Lung (tissue), 17 donors: ENCODE measurements at places on chromosomes 16 and 17.

DNA sequence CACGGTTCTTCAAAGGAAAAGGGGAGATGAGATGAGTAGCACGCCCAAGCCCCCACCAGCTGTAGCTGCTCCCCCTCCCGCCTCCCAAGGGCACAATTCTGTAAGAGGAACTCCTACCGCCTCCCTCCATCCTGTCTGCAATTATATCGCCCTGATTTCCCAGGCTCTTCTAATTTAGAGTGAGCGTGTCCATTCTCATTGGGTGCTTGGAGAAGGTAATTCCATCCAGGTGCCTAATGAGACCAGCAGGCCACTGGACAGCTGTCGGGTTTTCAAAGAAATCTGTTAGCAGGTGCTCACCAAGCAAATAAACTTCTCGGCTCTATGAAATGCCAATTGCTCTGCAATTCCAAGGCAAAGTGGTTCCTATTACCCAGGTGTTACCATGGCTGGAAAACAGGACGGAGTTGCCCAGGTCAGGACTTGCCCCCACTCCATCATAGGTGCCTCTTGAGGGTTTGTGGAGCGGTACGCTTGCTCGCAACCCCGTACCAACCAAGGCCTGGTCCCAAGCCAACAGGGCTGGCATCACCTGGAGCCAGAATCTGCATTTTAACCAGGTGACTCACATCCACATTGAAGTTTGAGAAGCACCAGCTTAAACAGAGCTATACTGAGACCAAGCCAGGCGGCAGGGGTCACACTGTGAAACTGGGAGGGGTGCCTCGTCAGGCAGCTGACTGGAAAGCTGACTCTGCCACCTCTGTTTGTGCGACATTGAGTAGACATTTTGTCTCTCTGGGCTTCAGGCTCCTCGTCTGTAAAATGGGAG is 16.5 kb upstream of the MEAK7 start:
- DNase-seq, result no peak

GRCh38 chr16:22050963-22051362 is 41.4 kb upstream of the VWA3A start:
- no peak for DNase-seq

GRCh38 chr17:75876190-75876937 is 2.0 kb downstream of the TRIM47 start:
- peak; percentile 11 for DNase-seq

DNA sequence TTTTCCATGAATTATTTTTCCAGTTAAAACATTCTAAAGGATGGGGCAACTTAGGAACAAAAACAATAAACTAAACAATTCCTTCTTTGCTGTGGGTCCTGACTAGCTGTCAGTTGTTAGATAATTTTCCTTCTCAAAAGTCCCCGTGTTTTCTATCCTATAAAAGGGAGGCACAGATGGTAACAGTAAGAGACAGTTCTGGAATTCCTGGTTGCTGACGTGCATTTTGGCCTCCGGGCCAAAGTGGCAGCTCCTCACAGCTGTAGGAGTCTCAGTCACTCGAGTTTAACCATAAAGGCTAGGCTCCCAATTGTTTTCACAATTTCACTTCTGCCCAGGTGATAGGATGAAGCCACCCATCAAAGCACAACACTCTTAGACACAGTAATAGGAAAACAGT is 77.0 kb upstream of the ZNF423 start:
- DNase-seq, result peak; percentile 94

DNA sequence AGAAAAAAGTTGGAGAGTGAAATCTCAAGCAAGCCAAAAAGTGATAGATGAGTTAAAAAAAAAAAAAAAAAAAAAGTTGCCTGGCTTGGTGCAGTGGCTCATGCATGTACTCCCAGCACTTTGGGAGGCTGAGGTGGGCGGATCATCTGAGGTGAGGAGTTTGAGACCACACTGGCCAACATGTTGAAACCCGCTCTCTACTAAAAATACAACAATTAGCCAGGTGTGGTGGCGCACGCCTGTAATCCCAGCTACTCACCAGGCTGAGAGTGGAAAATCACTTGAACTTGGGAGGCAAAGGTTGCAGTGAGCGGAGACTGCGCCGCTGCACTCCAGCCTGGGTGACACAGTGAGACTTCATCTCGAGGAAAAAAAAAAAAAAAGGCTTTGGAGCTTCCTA is 668.8 kb downstream of the WWOX start:
- DNase-seq, result no peak

DNA sequence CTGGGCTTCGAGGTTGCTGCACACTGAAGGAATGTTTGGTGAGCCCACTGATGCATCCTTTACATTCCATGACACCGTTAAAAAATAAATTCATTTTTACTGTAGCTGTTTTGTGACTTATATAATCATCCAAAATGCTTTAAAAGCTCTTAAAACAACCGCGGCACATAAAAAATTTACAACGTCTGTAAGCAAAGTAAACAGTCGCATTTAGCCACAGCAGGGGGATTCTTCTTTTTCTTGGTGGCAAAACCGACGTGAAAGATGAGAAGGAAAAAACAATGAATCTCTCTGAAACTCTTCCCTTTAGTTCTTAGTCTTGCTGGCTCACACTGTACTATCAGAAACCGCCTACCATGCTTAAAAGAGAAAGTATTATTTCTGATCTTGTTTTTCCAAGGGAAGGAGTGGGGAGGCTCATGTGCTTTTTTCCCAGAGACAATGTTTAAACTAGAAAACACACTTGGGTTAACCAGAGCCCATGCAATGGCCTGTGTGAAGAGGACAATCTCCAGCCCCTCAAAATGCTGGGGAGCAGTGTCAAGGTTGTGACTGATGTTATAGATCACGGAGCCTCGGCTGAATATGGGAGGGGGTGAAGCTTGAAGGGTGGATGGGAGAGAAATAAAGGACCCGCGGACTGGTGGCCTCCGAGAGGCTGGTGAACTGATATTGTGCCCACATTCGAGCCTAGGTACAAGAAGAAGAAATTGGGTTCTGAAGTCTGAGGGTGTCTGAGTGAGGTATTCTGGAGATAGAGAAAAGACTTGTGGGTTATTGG is 91.1 kb downstream of the IRF8 start:
- no peak for DNase-seq

DNA sequence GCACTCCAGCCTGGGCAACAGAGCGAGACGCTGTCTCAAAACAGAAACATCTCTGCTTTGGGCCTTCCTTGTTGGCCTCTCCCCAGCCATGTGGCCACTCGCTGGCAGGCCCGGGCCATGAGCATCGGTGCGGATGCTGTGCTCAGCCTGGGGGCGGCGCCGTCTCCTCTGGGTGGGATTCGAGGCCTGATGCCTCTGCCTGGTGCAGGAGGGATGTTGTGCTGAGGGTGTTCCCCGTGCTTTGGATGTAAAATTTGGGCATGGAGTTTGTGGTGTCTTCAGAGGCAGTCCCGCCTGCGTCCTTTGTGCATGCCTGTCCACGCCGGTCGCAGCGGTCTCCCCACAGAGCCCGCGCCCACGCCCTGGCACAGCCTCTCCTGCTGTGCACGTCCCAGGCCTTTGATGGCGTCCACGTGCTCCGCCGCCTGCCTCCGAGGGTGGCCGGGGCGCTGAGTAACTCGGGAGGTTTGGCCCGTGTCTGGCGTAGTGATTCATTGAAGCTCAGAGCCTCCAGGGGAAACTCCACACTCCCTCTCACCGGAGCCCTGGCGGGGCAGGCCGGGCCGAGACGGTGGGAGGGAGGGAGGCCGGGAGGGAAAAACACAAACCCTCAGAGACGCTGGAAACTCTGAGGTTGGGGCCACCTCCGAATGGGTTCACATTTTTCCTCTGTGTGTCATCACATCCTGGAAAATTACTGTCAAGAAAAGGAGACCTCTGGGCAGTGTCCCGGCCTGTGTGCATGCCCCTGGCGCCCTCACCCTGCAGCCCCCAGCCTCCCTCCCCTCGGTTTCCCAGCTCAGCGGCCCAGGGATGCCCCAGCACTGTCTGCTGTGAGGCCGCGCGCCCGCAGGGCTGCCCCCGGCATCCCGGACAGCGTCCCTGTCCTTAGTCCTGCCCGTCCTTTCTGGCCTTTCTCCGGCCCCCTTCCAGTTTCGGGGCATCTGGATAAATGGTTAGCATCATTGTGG is 19.0 kb downstream of the CENPX start:
- no peak for DNase-seq

DNA sequence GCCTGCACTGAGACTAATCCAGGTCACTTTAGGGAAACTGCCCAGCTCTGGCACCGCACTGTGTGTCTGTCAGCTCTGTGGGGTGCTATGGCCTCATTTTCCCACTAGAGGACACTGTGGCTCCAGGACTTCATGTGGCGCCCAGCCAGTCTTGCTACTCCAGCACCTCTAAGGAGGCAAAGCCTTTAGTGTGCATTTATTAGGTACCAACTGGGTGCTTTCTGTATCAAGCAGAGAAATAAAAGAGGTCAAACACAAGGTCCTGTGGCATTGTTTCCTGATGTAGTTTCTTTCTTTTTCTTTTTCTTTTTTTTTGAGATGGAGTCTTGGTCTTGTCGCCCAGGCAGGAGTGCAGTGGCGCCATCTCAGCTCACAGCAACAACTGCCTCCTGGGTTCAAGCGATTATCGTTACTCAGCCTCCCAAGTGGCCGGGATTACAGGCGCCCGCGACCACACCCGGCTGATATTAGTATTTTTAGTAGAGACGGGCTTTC is 12.5 kb upstream of the RHBDL3 start:
- DNase-seq, result peak; percentile 79

GRCh38 chr17:57914273-57915142 is 40.7 kb downstream of the CUEDC1 start:
- no peak for DNase-seq

DNA sequence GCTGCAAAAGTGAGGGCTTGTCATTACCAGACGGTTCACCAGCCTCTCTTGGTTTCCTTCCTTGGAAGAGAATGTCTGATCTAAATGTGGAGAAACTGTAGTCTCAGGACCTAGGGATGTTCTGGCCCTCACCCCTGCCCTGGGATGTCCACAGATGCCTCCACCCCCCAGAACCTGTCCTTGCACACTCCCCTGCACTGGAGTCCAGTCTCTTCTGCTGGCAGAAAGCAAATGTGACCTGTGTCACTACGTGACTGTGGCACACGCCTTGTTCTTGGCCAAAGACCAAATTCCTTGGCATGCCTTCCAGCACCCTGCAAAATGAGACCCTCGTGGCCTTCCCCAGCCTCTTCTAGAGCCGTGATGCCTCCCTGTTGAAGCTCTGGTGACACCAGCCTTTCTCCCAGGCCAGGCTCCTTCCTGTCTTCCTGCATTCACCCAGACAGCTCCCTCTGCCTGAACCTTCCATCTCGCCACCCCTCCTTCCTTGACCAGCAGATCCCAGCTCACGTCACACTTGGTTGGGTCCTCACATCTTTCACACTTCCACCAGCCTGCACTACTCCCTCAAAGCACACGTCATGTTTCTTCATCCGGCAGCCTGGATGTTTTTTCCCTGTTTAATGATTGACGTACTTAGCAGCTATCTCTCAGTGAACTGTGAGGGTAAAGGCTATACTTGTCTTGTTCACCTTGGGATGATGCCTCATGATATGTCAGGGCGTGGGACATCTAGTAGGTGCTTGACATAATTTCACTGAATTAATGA is 4.3 kb downstream of the ZNF768 start:
- DNase-seq, result no peak

DNA sequence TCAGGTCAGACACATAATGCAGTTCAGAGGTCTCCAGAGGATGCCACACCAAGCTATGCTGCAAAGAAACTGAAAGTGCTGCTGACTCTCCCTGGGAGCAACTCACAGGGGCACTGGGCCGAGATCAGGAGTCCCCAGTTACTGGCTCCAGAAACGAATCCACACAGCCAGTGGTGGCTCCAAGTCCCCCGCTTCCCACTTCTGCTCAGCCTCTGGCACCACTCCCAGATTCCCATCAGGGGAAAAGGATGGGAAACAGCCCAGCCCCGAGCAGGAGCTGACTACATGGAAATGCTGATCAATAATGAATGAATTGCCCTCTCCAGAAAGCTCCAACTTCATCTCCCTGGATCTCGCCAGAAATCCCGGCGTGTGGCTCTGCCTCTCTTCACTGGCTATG is 62.3 kb upstream of the CDH5 start:
- DNase-seq, result peak; percentile 61

DNA sequence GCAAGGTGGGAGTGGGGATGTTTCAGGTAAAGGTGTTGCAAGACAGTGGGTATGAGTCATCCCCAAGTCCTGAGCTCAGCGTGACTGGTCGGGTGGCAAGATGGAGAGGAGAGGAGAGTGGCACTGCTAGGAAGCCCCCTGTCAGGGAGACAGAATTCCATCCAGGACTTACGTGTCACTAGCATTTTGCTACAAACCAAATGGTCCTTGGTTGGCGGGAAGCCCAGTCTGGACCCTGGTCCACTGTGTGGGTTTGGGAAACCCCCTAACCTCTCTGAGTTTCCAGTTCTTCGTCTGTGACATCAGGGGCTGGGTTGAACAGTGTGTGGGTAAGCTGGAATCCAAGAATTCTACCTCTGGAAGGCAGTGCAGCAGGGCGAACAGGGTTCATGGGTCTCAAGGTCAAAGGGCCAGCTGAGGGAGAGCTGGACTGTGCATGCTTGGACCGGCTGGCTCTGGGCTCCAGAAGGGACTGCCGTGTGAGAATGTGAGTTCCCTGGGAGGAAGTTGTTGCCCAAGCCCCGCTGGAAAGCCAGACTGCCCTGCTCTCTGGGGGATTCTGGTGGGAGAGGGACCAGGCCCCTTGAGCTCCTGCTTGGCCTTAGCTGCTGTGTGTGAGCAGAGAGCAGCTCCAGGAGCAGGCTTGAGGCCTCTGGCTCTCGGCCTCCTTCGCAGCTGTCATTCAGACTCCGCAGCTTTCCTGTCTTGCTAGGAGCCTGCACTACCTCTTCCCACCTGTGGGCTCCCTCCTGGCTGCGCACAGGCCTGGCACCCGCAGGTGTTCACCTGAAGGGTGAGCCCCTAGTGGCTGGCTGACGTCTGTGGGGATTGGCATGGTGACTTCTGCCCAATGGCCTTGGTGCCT is 84.6 kb downstream of the NT5M start:
- no peak for DNase-seq

DNA sequence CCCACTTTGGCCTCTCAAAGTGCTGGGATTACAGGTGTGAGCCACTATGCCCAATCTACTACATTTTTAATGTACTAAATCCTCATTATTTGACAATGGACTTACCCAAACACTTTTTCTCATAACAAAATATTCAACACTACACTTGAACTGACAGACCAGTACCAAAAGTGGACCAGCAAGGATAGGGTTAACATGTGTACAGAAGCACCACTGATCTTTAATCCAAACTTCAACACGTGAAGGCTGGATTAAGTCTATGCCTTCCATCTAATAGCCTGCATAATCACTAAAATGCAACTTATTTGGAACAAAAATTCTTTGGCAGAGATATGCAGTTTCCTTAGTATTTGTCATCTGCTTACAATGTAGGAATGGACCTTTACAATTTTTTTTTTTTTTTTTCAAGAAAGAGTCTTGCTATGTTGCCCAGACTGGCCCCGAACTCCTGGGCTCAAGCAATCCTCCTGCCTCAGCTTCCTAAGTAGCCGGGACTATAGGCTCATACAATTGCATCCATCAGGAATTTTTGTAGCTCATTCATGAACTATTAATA is 60.0 kb upstream of the BCAR1 start:
- DNase-seq, result no peak

DNA sequence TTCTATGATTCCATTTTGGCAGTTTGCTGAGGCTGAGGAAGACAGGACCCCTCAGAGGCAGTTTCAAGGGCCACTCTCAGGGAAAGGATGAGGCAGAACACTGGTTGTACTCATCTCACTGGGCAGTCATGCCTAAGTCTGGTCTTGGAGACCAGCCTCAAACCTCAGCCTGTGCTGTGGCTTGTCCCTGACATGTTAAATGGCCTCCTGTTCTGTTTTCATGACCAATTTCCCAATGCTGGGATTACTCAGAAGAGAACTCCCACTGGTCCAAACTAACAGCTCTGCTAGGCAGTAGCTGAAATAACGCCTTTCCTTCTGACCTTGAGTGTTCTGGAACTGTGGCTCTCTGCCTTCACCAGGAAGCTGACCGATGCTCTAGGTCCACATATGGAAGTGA is 8.4 kb upstream of the SPDYE4 start:
- no peak for DNase-seq
